ENCODE measurements at places on chromosomes 11 and 22.
A peak's percentile ranks its signal among the peaks of the same experiment; 100 is the strongest.

DNA sequence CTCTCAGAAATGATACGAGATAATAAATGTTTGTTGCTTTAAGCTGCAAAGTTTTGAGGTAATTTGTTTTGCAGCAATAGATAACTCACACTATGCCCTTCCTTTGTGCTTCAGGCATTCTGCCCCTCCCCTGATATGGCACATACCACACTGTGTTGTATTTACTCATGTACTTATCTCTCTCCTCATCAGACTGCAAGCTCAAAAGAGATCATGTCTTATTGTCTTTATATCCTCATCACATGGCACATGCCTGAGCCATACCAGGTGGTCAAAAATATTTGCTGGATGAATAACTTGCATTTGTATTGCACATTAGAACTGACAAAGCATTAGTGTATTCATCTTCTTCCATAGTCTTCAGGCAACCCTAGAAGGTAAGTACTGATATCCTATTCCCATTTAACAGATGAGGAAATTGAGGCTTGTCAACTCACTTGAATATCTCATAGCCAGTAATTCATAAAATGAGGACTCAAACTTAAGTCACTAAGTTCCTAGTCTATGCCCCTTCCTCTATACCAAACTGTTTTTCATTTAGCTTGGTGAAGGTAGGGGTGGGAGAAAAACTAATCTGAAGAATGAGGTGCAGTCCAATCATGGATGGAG, 83.9 kb upstream of the EED start:
- no peak for DNase-seq

- DNase-seq: no peak
Observed at GRCh38 chr11:74371269-74372052, 26.8 kb downstream of the PGM2L1 start.

- DNase-seq: no peak
Observed at GRCh38 chr22:35498026-35498800, 42.4 kb upstream of the RASD2 start.

- DNase-seq: no peak
Observed at GRCh38 chr22:20131597-20131858, at the start of gene ZDHHC8. Gene ZDHHC8 (plus strand): TSS chr22:20131804. CDS start chr22:20131948, 144 bp downstream.

- DNase-seq: no peak
Observed at GRCh38 chr11:86248609-86249008, 4.1 kb downstream of the EED start.

- no peak for DNase-seq
Observed at GRCh38 chr11:128902515-128903066, 11.4 kb downstream of the KCNJ5 start.

DNA sequence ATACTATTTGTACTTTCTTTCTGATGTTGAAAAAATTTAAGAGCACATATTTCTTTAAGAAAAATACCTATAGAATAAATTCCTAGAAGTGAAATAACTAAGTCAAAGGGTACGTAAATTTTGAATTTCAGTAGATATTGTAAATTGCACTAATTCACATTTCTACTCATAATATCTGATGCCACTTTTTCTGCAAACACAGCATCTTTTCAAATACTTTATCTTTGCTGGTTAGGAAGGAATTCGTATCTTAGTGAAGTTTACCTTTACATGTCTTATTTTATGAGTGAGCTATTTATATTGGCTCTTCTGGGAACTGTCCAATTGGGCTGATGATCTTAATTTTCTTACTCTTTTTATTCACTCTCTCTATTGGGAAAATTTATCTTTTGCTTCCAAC, 148.2 kb downstream of the DDX10 start:
- DNase-seq: no peak

DNA sequence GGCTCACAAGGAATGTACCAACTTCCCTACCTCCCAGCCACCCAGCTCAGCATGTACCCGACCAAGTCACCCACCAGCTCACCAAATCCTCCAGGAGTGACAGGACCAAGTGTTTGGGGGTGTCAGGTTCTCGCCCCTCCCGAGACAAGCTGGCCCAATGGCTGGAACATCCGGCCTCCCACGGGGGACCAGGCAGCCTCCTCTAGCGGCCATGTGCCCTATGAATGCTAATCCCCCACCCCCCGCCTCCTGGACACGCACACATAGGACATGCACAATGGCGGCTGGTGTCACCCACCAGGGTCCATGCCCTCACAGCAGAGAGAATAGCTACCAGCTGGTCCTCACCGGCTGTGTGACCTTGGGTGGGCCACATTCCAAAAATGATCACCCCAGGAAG, 151.0 kb downstream of the MN1 start:
- DNase-seq: no peak

DNA sequence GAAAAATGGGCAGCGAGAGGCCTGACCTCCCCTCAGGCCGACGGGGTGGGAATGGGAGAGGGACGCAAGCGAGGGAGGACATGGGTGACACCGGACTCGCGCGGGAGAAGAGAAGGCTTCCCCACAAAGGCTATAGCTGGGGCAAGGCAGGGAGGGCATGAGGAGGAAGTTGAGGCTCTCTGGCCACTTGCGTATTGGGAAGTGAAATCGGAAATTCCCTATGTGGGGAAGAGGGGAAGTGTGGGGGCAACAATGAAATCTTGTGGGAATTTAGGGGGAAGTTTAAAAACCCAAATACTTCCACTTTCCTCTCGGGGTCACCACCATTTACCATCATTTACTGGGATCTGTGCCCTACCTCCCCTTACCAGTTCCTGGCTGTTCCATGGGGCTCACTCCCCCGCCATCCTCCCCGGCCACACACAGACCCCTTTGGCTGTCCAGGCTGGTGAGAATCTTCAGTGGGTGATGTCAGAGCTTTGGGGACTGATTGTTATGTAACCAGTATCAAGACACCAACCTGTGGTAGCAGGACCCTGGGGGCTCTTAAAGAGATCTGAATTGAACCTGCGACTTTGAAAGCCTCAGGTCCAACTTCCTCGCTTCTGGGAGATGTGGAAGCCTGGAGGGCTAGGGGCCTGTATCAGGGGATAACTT, 951 bp upstream of the EHD1 start:
- no peak for DNase-seq

- DNase-seq: no peak
Observed at GRCh38 chr11:94558468-94558867, 8.7 kb upstream of the PIWIL4 start.

DNA sequence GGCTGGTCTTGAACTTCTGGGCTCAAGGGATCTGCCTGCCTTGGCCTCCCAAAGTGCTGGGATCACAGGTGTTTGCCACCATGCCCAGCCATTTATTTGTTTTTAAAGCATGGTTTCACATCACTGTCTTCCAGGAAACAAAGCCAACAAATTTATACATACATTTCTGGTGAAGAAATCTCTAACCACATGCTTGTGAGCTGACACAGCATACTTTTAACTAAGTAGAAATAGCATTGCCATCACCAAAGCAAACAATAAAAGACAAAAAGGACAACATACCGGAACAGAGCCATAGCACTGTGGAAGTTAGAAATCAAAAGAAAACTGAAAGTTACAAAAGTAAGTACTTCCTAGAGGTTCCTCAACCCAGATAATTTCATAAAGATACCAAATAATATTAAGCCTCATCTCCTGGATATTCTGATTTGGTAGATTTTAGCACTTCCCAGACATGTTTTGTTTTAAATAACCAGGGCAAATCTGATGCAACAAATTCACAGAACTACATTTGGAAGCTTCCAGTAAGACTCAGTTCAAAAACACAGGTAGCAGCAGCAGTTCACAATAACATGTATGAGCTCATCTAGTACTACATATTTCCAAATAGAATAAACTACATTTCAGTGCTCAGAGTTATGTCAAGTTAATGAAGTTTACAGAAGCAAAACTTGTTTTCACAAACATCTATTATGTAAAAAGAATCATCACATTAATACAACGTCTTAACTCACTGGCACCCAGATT, 70.6 kb downstream of the RRAS2 start:
- no peak for DNase-seq

DNA sequence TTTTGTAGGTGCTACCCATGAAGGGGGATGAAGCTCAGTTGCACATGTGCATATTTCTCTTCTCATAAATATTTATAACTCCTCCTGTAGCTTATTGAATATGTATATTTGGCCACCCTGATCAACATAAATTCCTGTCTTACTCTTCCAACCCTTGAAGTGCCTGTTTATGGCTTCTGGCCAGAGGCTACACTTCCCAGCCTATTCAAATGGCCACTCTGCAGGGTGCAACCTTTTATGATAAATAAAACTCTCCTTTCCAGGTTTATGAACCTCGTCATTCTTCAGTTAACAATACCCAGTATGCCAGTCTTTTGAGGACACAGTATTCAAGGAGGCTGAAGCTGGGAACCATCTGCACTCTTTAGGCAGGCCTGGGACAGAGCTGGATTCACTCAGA, 2.6 kb upstream of the RTL6 start:
- DNase-seq: no peak

DNA sequence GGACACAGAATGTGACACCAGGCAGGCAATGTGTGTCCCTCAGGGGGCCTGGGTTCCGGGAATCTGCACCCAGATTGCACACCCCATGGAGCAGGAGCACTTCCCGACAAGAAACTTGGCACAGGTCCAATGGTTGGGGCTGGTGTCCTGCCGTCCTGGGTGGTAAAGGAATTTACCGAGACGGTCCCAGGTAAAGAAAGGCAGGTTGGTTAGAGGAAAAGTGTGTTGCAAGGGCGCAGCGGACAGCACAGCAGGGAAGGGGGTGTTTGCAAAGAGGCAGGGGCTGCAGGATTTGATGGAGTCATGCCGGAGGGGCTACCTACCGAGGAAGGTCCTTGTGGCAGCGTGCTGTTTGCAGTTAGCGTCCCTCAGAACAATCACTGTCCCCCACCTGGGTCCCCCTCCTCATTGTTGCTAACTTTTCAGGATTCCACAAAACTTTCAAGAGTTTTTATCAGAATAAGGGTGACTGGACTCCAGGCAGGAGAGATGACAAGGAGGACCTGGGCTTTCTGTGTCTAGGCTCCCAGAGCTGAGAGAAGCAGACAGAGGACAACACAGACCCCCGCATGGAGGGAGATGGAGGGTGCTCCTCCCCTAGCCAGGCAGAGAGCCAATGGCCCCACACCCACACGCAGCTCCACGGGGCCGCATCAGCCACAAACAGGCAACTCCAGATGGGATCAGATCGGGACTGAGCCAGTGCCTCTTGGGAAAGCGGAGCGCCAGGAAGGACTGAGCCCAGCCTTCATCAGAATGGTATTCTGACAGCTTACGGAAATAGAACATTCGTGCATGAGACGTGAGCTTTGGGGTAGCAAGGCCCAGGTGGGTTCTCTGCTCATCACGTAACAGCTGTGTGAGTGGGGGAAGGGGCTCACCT, 1423.9 kb downstream of the BRD1 start:
- no peak for DNase-seq

GRCh38 chr11:117733316-117733715, 63.7 kb downstream of the DSCAML1 start:
- DNase-seq: no peak

DNA sequence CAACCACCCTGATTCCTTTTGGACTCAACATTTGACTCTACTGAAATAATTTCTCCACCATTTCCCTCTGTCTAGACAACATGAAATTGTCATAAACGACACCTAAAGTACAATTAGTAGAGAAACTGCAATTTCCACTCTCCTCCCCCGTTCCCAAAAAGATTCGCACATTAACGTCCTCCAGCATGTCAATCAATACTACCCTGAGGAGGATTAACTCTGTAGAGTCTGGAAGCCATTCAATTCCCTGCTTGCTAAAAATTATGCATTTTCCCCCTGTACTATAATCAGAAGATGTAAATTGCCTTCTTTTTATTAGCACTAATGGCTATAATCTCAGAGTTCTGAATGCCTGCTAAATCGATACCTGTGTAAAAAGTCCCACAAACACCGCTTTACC, 70.5 kb downstream of the AMBRA1 start:
- DNase-seq: no peak

- no peak for DNase-seq
Observed at GRCh38 chr22:24205438-24206195, 24.3 kb downstream of the SUSD2 start.

- no peak for DNase-seq
Observed at GRCh38 chr11:27868709-27869108, 168.5 kb upstream of the BDNF start.

- DNase-seq: no peak
Observed at GRCh38 chr11:123033895-123034294, 28.0 kb downstream of the HSPA8 start.

DNA sequence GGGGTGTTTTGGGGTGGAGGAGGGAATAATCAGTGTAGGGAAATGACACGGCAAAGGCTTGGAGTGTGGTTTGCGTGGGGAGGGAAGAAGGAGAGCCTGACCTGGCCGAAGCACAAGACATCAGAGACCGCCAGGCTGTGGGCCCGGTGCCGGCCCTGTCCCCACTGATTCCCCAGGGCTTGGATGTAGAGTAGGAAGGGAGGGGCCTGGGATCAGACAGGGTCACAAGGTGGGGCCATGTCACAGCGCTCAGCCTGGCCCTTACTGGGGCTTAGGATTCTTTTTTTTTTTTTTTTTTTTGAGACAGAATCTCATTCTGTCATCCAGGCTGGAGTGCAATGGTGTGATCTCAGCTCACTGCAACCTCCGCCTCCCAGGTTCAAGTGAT, 9.8 kb downstream of the PICK1 start:
- no peak for DNase-seq

DNA sequence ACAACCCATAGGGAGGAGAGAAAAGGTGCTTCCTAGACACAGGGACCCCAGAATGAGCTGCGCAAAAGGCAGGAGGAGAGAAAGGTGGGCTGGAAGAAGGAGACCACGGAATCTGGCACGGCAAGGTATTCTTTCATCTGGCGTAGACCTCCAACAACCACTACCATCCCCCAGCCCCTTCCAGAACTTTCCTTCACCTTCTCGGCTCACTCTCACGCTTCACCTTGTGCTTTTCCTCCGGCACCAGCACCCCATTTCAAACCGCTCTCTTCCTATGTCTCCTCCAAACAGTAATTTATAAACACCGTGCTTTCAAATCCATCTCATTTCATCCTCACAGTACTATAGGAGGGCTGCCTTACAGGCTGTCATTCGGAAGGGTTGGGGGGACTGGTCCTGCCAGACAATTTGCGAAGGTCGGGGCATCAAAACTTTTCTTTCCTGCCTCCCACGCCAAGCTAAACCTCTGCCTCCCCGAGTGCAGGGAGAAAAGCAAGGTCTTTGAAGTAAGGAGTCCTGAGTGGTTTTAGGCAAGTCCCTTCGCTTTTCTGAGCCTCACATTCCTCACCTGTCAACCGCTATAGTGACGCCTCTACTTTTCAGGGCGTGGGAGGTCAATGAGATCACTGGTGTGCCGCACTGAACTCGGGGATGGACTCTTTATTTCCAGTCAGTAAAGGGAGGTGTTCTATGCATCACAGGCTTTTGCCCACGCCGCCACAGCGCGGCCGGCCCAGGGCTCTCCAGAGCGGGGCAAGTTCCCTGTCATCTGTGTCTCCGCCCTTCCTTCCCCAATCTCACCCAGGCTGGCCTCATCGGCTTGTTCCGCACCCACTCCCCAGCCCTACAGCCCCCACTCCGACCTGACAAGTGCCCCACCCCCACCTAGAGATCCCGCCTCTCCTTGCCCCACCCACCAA, 800 bp downstream of the KCTD21 start:
- peak; percentile 37 for DNase-seq

GRCh38 chr11:4184163-4184916, 89.7 kb downstream of the RRM1 start:
- no peak for DNase-seq

- no peak for DNase-seq
Observed at GRCh38 chr22:50660306-50660705, 12.3 kb upstream of the SHANK3 start.

- DNase-seq: no peak
Observed at GRCh38 chr11:83862691-83863090, 576.5 kb upstream of the CCDC90B start.

- no peak for DNase-seq
Observed at GRCh38 chr11:113260096-113260425, 54.3 kb upstream of the TTC12 start.

All from stimulated activated CD4-positive, alpha-beta T cell treated with anti-CD3 and anti-CD28 coated beads, Interleukin-1b, Interleukin-23, amount 100 ng/mL, for 1 hour (primary cell).